GM04504 (cell line): ENCODE measurements at places on chromosomes 12 and 14.

- peak; percentile 25 for DNase-seq
These were observed 11.0 kb downstream of the BDKRB2 start for GRCh38 chr14:96215452-96216244.

DNA sequence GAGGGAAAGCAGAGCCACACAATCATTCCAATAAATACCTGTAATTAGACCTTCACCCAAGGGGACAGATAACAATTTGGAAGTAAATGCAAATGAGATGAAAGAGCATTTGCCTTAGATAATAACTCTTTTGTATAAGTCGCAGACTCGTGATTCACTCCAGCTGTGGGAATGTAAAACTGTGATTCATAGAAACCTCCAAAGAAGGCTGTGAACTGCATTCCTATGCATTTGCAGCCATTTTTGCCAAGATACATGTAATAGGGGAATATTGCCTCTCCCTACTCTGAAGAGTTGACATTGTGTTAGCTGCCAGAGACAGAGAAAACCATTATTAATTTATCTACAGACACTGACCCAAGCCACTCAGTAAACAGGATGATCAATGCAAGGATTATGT, 181.9 kb upstream of the ARHGAP5 start:
- DNase-seq: no peak

DNA sequence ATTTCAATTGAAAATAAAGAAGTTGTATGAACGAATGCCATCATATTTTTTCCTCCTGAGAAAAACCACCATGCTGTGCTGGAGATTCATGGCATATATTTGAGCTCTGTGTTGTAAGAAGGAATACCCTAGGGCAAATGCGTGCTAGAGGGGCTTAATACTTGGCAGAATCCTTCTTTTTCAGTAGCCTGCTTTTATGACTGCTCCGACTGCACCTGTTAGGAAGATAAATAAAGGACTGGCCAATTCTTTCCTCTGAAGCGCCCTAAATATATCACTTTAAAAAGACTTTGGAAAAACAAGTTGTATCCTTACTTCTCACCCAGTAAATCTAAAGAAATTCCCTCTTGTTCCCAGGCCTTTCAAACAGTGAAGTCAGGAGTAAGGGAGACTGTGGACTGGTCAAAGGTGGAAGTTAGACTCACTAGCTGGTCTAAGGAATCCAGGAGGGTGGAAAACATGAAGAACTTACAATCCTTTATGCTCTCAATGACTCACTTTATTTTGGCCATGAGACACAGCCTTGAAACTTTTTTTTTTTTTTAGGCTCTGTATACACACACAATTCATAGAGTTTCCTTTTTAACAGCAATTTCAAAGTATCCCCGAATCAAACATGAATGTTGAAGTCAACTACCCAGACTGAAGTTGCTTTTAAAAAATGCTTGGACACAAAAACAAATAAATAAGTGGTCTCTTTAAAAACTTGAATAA, 5.2 kb downstream of the MYBPC1 start:
- no peak for DNase-seq

DNA sequence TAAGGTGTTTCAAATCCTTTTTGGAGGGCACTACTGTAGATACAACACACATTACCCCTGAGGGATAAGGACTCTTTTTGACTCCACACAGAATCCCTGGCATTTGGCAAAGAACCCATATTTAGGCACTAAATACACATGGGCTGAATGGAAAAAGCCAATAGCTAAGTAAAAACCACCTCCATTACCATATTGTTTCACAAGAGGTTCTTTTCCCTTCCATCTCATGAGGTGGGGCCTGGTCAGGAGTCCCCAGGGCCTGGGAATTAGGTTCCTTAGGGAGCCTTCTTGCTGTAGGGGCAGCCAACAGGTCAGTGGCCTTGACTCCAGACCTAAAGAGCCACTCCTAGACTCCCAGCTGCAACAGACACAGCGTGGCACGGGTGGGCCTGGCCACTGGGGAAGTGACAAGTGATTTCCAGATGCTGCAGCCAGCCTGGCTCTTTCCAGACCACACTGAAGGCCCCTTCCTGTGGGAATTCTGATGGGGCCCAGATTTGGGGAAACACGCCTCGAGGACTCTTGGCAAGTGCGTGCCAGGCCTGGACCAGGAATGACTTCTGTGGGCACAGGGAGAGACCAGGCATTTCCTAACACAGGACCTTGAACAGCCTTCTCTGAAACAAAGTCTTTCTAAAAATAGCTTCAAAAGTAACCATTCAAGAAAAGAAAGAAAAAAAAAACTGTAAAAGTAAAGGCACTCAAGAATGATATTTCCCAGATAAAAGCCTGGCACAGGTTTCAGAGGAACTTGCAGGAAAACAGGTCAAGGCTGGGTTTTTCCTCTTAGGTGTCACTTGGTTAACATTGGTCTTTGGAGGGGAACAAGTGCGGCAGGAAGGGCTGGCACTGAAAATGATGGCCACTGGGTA, 18.1 kb downstream of the SSH1 start:
- peak; percentile 85 for DNase-seq

GRCh38 chr14:99179946-99180345, 92.1 kb downstream of the BCL11B start:
- no peak for DNase-seq

DNA sequence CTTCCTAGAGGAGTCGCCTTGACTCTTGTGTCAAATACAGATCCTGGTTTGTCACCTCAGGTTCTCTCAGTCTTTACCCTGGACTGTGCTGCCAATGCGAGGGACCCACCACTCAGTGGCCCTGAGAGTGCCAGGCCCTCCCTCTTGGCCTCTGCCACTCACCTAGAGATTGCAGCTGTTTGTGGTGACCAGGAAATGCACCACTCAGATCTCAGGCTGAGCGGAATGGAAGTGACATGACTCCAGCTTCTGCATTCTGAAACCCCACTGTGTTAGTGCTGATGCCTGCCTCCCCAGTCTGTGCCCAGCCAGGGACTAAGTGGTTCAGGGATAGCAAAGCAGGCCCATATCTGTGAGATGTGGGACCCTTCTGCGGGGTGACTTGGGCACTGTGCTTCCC, 27.8 kb upstream of the NEDD1 start:
- DNase-seq: no peak

GRCh38 chr14:90299408-90299807, 32.3 kb downstream of the NRDE2 start:
- DNase-seq: no peak

GRCh38 chr14:39107591-39107996, 4.6 kb upstream of the SEC23A start:
- DNase-seq: no peak
